ENCODE measurements at places on chromosomes 13 and 19.

DNA sequence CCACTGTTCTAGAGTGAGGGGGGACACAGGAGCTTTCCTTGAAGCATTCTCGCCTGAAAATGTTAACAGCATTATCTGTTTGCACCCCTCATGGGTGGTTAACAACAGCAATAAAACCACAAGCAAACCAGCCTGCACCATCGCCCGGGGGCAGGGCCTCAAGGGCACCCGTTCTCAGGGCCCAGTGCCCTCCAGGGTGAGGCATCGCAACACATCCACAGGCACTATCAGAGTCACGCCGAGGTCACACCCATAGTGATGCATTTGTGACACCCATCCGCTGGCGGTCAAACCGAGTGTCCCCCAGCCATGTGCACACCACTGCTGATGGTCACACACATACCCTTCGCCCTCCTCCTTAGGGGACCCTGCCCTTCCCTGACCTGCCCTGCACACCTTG lies 4.6 kb downstream of the FUT5 start:
- DNase-seq: no peak

GRCh38 chr19:19169236-19170052 lies 619 bp downstream of the MEF2B start:
- DNase-seq: no peak

DNA sequence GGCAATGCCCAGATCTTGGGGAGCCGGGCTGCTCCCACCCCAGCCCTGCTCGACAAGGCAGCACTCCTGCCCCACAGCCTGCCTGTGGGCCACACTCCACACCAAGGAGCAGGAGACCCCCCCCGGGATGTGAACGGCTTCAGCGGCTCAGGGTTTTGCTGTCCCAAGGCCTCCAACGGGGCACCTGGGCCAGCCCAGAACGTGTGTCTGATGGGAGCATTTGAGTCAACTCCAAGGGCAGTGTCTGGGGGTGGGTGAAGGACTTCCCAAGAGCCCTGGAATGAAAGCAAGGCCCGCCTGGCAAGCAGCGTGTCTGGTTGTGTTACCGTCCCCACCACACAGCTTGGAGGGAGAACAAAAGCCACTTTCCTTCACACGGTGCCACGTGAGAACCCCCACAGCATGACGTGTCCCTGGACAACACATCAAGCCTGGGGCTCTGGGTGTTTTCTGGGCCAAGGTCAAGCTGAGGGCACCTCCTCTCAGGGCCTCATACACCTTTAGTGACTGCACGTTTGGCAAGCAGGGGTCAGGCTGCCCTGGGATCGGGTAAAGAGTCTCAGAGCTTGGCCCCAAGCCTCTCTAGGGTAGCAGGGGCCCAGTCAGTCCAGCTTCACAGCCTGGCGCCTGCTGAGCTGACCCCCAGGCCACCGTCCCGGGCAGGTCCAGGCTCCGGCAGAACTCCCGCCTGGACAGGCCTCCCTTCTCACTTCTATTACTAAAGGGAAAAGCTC lies 6.0 kb downstream of the C13orf46 start:
- no peak for DNase-seq

DNA sequence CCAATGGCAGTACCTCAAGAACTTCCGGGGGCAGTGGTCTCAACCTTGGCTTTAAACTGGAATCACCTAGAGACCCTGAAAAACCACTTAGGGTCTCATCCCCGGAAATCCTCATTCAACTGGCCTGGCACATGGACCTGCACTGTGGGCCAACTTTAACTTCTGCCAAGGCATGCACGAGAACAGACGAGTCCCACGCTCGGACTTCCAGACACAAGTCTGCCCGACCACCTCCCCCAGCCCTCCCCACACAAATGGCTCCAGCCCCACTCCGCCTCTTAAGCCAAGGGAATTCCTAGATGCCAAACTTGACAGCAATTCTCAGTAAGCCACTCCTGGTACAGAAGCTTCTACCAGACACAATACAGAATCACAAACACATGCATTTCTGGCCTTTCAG lies 114.0 kb downstream of the STK24 start:
- DNase-seq: no peak

DNA sequence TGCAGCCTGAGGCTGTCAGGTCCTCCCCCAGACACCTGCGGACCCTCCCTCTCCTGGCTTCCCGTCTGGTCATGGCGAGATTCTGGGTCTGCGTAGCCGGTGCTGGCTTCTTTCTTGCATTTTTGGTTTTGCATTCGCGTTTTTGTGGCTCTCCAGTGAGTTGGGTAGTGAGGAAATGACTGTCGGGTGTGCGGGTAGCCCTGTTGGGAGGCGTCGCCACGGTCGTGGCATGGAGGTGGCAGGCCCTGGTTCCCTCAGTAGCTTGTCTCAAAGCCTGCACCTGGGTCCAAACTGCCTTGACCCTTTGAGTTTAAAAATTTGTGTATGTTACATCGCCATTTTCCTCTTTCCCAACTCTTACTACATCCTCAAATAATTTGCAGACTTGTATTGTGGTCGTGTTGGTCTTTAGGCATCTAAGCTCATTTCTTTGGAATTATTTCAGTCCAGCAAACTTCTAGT lies 344 bp downstream of the NHLRC3 start:
- no peak for DNase-seq

DNA sequence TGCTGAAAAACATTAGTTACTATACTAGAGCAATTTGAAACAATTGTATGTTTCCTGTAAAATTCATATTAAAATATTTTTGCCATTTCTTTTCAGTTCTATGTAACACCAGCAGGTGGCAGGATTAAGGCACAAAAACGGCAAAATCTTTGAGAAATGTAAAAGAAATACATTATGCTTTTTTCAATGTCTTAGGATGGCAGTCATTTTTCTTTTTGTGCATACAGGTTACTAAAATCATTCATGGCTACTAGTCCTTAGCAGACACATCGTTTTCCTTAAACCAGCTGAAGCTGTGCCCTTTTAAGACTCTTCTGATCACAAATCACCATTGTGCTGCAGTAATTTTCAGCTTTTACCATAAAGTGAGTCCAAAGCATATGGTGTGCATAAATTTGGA lies 800.7 kb upstream of the SLITRK5 start:
- no peak for DNase-seq

DNA sequence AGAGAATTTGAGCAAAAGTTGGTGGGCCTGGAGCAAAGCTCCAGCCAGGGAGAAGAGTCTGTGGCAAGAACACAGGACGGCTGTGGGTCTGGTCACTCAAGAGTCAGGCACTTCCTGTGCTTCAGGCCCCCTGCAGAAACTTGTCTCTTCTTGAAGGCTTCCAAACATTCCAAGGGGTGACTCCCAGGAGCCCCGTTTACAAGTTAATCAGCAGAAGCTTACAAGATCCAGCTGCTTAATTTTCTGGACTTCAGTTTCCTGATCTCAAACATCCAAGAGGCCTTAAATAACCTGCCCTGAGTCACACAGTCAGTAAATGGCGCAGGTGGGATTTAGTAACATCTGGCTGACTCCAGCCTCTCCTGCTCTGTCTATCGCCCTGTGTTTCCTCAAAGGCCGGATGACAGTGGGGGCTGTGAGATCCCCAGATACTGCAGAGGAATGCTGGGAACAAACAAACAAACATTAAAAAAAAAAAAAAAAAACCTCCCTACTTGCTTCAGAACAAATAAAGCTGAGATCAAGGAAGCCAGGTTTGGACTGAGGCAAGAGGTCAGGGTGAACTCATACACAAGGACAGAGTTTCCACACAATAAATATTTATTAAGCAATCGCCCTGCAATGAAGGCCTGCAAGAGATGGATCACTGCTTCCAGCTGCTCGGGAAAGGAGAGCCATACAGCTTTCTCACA lies 175.4 kb upstream of the RFC3 start:
- DNase-seq: no peak

GRCh38 chr19:12603714-12604113 lies 6.9 kb downstream of the ZNF490 start:
- DNase-seq: no peak

GRCh38 chr13:36796052-36796451 lies 23.0 kb upstream of the RFXAP start:
- DNase-seq: no peak

- DNase-seq: no peak
Measured at GRCh38 chr19:6593651-6594416, 2.9 kb upstream of the CD70 start.

- no peak for DNase-seq
Measured at GRCh38 chr13:53743906-53744305, 715.3 kb downstream of the OLFM4 start.

- no peak for DNase-seq
Measured at GRCh38 chr19:58095328-58095727, 2.7 kb downstream of the ZSCAN18 start.

GRCh38 chr19:10285393-10285792 lies 1.4 kb upstream of the ICAM4 start:
- no peak for DNase-seq

- no peak for DNase-seq
Measured at GRCh38 chr13:72963762-72964161, 95.0 kb upstream of the KLF5 start.

DNA sequence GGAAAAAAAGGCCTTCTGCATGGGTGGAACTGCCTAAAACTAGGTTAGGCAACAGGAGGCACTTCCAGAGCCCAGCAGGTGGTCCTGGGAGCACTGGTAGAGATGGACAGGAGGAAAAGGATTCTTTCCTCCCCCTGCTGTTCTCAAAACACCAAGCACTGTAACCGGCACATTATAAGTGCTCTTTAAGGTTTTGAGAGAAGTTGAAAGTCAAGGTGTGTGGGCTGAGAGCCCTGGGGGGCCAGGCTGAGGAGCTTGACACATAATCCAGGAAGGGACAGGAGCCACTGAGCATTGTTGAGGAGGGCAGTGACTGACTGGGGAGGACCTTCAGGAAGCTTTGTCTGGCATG lies 32.3 kb downstream of the SPATA13 start:
- DNase-seq: no peak

- no peak for DNase-seq
Measured at GRCh38 chr13:27960362-27961226, 8.5 kb downstream of the CDX2 start.

DNA sequence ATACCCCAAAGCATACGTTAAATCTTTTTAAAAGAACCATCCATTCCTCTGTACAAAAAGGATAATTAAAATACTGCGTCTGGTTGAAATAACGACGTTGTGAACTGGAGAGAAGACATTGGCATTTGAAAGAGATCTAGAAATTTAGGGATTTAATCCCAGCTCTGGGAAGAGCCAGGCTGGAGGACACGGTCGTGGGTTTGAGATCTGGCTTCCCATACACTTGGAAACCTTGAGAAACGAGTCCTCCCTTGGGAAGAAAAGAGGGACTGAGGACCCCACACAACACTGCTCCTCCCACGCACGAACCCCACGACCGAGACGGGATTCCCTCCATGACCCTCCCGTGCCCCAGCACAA lies 625 bp downstream of the ZNF709 start:
- no peak for DNase-seq

- no peak for DNase-seq
Measured at GRCh38 chr13:111398715-111399299, 78.4 kb downstream of the TEX29 start.

DNA sequence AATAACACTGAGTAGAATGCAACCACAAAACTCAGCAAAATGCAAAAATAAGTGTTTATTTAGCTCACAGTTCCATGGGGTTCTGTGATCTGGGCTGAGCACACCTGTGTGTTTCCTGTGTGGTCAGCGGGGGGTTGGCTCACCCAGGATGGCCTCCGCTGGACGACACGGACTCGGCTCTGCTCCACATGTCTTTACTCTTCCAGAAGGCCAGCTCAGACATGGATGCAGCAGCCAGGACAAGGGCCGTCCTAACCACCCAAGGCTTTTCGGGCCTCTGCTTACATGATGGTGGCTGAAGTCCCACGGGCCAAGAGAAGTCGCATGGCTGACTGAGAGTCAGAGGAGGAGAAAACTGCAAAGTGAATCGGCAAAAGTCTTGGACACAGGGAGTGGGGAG lies 153.5 kb upstream of the IRS2 start:
- no peak for DNase-seq

DNA sequence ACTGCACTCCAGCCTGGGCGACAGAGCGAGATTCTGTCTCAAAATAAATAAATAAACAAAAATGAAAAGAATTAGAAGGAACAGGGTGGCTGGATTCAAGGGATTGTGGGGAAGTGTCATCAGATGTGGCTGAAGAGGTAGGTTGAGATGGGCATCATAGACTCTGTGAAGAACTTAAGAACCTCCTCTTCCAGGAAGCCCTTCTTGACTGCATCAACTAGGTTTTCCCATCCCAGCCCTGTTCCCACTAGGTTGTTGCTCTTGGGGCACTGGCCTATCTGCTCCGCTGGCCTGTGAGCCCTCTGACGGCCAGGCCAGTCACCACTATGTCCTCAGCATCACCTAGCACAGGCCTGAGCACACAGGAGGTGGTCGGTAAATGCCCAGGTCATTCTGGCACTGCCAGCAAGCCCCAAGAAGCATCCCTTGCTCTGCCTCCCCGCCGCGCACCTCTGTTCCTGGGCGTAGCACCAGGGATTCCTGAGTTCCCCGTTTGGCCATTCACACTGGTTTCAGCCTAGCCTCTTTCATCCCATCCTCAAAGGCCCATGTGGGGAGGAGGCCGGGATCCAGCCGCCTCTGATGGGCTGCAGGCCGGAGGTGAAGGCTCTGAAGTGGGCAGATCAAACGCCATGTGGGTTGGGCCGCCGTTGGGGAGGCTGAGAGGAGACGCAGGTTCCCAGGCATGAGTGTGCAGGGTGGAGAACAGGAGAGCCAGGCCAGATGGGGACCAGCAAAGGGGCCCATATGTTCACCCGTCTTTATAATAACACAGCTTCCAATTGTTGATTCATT lies 27.6 kb upstream of the SLC1A5 start:
- no peak for DNase-seq

All from Panc1 (cell line).